ENCODE measurements at places on chromosomes 6 and 20.

DNA sequence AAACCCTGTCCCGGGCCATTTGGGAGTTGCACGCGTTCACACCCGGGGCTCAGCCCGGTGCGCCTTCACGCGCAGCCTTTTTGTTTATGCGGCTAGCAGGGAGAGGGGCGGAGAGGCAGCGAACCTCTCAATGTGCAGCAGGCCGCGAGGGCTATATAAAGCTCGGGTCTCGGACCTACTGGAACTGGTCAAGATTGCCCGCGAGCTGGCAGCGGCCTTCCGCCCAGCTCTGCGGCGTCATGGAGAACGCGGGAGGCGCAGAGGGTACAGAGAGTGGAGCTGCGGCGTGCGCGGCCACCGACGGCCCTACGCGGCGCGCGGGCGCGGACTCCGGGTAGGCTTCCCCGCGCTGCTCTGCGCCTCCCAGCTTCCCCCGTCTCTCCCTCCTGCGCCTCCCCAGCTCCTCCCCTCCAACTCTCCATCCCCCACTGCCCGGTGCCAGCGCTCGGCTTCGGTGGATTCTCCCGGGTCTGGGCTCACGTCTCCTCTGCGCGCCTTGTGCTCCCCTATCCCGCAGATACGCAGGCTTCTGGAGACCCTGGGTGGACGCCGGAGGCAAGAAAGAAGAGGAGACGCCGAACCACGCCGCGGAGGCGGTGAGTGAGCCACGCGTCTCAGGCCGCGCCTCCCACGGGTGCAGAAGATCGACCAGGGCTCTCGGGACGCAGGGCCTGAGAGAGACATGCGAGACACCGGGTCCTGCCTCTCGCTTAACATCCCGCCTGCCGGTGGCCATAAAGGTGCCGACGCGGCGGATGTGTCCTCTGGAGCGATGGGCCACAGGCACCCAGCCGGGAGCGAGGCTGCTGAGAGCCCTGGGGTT lies at the start of gene RIPPLY2:
RIPPLY2 (plus strand) TSS at position 183 of the 823 bp plus-strand sequence; CDS start at position 240, 57 bp downstream.
- DNase-seq, result peak; percentile 1

GRCh38 chr20:33687370-33687915 lies 1.3 kb upstream of the E2F1 start:
- DNase-seq, result no peak

- no peak for DNase-seq
Observed at GRCh38 chr20:1860446-1860845, 34.8 kb upstream of the SIRPA start.

- DNase-seq, result no peak
Observed at GRCh38 chr6:39903656-39904055, 30.6 kb downstream of the MOCS1 start.

DNA sequence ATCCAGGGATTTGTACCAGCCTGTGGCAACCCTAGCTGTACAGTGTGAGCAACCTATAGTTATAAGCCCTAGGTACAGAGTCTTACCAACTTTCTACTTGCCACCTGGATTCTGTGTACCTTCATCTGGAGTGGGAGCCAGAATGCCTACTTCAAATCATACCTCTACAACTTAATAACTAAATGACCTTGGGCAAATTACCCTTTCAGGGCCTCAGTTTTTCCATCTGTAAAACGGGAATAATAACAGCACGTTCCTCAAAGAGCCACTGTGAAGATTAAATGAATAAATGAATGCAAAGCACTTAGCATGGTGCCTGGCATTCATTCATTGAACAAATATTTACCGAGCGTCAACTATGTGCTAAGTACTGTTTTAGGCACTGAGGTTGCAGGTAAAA lies 50.7 kb upstream of the FAM210B start:
- DNase-seq, result no peak

DNA sequence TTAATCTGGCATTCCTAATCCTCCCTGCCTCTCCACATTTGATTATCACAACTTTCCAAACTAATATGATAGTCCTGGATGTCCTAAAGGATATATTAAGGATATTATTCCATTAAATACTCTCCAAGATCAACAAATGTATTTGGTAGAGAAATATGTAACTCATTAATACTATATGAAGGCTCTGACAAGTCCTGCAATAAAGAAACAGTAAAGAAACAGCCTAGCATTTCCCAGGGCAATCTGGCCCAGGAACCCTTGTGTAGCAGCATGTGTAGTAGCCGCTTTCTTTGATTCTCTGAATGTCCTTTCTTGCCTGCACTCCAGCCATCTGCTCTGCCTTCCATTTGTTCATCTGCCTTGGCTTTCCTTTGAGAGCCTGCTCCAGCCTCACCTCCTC lies 23.7 kb downstream of the TRAM2 start:
- no peak for DNase-seq

DNA sequence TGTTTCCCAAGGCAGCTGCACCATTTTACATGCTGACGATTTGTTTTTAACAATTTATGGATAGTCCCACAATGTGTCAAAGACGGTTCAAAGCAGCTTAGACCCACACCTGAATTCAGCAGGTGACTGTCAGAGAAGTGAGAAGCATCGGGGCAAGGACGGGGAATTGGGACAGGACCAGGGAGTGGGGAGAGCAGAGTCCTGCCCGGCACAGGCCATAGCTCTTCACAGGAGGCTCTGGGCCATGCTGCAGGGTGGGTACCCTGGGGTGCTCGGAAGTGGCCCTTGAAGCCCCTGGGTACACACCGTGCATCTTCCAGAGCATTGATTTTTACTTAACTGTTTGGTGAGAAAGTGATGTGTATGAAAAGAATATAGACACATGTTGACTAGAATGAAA lies 33.2 kb upstream of the PHACTR3 start:
- no peak for DNase-seq
